ENCODE measurements at places on chromosomes 3 and 15.

- DNase-seq: no peak
Measured at GRCh38 chr3:18394384-18394995, 30.6 kb downstream of the SATB1 start.

DNA sequence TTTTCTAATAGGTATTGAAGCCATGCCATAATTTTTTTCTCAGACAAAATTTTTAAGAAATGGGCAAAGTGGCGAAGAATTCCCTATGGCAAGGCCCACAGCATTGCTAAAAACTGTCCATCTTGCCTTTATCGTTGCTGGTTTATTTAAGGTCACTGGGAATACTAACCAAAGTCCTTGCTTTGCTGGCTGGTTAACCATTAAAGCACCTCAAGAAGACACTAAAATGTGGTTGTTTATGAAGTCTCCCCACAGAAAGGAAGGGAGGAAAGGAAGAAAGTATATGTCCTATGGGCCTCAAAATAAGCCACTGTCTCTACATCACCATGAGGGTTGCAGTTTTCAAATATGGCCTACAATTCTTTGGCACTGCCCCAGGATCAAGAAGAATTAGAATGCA is 13.2 kb downstream of the SH3BP5 start:
- no peak for DNase-seq

DNA sequence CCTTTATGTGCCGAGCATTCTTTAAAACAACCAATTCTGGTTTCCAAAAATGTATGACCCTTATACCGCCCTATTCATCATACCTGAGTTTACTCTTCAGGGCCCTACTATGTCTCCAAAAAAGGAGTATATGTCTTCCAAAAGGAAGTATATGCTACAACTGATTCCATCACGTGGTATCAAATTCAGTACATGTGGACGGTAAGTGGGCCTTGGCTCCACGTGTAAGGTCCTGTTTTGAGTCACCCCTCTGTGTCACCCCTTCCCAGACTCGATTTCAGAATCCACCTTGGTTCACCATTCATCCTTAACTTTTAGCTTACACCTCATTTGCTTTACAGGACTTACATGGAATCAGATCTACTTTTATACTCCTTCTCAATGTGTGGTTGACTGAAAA is 37.8 kb downstream of the ABHD2 start:
- DNase-seq: no peak

GRCh38 chr15:28271697-28272260 is 50.2 kb downstream of the HERC2 start:
- DNase-seq: no peak

- no peak for DNase-seq
Measured at GRCh38 chr3:99111235-99111634, 209.7 kb upstream of the DCBLD2 start.

GRCh38 chr3:156599089-156599874 is 44.4 kb upstream of the SSR3 start:
- DNase-seq: no peak

DNA sequence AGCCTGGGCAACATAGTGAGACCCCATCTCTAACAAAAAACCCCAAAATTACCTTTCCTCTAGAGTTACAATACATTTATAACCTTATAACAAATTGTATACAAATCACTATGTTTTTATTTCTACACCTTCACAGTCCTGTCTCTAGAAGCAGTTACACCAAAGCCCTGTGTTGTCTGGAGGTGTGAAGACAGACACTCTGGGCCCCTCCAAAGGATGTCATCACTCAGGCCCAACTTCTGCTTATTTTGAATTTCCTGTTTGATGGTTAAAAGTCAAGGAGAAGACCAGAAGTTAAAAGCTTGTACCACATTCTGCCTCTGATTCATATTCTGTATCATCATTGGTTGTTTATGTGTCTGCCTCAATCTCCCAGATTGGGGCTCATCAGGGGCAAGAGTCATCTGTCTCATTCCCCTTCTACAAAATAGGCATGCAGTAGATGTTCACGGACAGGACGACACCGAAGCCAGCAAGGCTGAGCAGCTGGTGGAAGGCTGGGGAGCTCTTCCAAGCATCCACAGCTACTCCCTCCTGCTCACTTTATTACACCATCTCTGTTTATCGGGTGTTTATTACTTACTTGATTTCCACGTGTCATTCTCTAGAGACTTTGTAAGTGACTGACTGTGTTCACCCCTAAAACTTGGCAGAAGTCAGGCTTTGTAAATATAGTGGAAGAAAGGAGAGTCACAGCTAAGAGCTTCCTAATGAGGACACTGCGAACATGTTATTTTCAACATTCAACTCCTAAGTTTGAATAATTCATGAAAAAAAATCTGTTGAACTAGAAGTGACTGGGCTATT is 136.8 kb upstream of the ANKRD28 start:
- DNase-seq: no peak

- no peak for DNase-seq
Measured at GRCh38 chr15:28093752-28094535, 5.2 kb downstream of the OCA2 start.

GRCh38 chr15:50028326-50028725 is 90.7 kb downstream of the ATP8B4 start:
- no peak for DNase-seq

DNA sequence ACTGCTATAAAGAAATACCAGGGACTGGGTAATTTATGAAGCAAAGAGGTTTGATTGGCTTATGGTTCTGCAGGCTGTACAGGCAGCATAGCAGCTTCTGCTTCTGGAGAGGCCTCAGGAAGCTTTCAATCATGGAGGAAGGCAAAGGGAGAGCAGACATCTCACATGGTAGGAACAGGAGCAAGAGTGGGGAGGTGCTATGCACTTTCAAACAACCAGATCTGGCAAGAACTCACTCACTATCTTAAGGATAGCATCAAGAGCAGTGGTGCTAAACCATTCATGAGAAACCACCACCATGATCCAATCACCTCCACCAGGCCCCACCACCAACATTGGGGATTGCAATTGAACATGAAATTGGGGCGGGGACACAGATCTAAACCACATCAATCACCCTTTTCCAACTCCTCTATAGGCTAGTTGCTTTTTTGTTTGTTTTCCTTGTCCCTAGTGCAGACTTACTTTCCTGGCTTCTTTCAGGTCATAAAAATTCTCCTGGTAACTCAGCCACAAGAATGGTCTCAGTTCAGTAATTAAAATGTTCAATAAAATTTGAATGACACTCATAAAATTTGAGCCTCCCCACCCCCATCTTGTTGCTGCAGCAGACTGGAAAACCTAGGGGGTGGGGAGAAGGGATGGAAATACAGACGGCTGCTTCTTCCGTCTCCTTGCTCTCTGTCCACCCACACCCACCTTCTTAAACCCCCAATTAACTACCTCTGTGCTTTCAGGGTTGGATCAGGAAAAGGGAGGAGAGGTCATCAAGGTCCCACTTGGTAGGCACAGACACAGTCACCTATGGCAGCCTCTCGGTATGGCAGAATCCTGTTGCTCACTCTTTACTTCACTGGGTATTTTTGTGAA is 16.3 kb upstream of the TIPARP start:
- DNase-seq: no peak

DNA sequence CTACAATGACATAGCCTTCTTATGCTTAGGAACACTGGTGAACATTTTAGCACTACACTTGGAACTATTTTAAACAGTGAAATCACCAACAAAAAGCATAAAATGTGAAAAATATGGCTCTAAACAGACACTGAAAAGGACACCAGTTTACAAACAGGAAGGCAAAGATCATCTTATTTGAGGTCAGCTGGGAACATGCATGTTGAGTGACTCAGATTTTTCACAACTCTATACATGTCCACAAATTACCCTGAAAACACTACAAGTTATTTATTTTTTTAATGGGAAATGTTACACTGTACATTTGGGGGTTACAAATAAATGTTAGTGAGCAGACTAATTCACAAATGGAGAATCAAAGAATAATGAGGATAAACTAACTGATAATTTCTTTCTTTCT is 12.5 kb upstream of the GK5 start:
- DNase-seq: no peak

DNA sequence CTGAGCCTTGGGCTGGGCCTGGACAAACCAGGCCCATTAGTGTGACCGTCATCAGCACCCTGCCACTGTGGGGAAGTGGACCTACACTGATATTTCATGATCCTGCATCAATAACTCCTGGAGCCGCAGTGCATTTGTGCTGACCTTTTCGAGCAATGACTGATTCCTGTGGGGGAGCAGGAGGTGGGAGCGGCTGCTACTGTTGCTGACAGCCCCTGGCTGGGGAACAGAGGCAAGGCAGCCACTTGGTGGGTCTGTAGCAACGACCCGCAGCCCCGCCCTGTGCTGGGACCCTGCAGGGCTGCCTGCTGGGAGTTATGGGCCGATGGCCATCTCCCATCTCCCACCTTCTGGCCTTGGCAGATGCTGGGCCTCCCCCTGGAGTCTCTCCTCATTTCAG is 42.1 kb downstream of the CCDC33 start:
- DNase-seq: no peak

- DNase-seq: no peak
Measured at GRCh38 chr3:53194210-53195065, 33.4 kb downstream of the PRKCD start.

- DNase-seq: no peak
Measured at GRCh38 chr3:49511639-49512038, 41.6 kb downstream of the DAG1 start.

- no peak for DNase-seq
Measured at GRCh38 chr3:152443212-152444023, 174.7 kb downstream of the MBNL1 start.

GRCh38 chr3:71583566-71584393 is at the start of gene FOXP1:
TSS of gene FOXP1 (minus strand) at chr3:71583728. CDS start at chr3:71198381, 385,347 bp downstream.
- DNase-seq: peak; percentile 42

- no peak for DNase-seq
Measured at GRCh38 chr3:58164906-58165821, 45.6 kb downstream of the DNASE1L3 start.

DNA sequence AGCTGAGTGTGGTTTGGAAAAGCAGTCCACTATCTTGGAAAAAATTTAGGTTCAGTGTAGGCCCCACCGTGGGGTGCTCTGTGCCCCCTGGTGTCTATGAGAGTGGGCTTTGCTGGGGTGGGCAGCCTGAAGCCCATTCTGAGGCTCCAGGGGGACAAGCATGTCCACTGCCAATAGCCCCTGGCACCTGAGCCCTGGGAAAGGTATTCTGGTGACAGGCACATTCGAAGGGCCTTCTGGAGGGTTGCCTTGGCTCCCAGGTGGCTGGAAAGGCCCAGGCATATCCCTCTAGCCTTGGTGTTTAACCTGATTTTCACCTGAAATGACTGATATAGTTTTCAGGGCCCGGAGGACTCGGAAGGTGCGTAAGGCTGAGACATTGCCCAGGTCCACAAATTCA is 36.1 kb downstream of the SCN5A start:
- DNase-seq: no peak

DNA sequence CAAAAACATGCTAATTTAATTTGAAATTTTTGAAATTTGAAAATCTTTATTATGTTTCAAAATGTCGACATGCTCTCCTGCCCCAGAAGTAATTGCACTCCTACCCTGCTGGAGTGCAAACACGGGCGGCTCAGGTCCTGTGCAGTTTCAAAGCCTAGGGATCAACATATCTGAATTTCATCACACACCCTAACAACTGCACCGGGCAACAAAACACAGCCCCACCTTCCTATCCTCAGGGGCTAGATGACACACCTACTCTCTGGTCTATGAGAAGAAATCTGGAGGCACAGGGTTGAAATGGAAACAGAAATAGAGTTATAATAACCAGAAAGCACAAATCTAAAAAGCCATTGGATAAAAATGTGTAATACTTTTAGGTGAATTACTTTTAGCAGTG is 61.4 kb downstream of the BFSP2 start:
- no peak for DNase-seq

DNA sequence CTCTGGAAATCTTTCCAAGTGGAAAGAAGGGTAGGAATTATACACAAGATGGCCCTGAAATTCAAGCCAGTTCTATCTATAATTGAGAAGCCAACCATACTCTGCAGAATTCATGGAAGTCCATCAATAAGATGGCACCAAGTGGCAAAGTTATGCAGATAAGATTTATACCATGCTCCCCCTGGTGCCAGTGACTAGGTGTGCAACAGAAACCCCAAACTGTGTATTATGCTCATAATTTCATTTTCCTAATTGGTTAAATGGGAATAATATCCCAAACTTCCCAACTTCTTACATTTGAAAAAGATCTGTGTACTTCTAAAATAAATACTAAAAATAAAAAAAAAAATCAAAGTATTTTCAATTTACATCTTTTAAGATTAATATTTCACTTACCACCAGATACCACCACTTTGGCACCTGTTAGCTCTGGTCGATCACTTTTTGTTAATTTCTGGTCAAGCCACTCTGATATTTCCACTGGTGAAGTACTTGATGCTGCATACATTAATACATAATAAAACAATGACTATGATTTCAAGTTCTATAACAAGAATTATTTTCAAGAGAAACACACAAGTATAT is 25.9 kb downstream of the ETFA start:
- DNase-seq: no peak

- no peak for DNase-seq
Measured at GRCh38 chr3:171329746-171330145, 130.5 kb downstream of the TNIK start.

DNA sequence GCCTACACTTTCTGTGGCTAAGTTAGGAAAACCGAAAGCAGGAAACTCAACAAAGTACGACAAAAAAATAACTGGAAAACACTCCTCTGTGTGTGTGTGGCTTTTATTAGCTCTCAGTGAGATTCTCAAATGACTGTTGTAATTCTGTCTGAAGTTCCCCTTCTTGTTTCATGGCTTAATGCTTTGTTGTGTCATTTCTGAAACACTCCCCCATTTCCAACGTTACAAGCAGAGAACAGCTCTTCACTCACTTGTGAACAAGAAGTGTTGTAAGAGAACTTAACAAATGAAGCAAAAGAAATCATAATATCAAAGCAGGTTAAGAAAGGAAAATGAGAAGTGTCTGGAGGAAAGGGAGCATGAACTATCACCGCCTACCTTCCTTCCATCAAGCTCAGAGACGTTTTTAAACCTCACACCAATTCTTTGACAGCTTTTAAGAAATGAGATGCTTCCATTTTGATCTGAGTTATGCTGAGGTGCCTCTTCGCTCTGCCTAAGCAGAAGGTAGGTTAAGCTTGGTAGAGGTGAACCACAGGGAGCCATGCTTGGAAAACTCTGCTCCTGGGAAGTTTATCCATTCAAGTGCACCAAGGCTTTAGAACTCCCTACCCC is 12.4 kb upstream of the SEC62 start:
- no peak for DNase-seq
